ENCODE measurements at places on chromosomes 11 and 22.

DNA sequence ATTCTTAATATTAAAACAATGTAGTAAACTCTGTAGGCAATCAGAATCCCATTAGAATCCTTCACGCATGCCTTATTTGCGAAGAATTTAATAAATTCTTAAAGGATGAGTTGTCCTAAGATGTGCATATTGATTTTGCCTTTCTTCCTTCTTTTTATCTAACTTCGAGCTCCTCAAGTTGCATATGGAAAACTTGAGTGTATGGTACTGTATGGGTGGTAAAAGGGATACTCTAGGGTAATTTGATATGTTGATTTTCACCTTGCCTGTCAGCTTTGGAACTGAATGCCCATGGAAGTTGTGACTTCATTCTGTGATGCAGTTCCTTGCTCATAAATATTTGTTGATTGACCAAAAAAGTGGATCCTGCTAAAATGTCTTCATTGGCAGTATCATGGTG, 193.8 kb downstream of the DDX10 start:
- DNase-seq = no peak

GRCh38 chr11:61574611-61575010, 6.3 kb downstream of the SYT7 start:
- no peak for DNase-seq

DNA sequence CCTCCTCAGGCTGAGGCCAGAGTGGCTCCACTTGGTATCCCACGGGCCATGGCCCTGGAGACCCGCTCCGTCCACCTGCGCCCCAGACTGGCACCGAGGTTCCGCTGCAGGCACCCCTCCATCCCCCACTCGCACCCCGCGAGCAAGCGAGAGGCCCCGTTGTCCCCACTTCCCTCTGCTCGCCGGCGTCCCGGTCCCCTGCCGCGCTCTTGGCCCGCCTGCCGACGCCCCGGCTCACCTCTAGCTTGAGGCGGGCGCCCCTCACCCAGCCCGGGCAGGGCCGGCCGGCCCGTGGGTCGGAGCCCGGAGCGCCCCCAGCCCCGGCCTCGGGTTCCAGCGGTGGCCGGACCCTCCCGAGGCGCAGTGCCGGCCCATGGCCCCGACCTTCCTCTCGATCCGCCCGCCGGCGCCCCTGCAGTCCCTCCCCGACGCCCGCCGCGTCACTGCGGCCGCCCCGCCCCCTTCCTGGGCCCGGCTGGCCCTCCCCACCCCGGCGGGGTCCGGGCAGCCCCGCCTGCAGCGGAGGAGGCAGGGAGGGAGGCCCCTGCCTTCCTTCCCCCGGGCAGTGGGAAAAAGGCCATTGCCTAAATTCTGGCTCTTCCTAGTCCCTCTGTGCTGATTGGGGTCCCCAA, at the start of gene PITPNM1:
TSS of gene PITPNM1 (minus strand) at position 414 of the 632 bp plus-strand sequence. CDS start 1,183 bp downstream, outside the sequence.
- no peak for DNase-seq

DNA sequence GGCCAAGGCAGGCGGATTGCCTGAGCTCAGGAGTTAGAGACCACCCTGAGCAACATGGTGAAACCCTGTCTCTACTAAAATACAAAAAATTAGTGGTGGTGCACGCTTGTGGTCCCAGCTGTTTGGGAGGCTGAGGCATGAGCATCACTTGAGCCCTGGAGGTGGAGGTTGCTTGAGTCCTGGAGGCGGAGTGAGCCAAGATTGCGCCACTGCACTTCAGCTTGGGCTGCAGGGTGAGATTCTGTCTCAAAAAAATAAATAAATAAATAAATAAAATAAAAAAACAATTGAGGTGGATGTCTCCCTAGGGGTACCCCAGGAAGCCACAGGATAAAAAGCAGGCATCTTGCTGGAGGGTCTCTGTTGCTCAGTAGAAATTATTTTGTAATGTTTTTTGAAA, 14.1 kb downstream of the PTPRJ start:
- DNase-seq = no peak

GRCh38 chr11:33480626-33481025, 220.0 kb downstream of the C11orf91 start:
- no peak for DNase-seq

- no peak for DNase-seq
Measured at GRCh38 chr11:117070016-117070415, 28.2 kb downstream of the SIK3 start.

GRCh38 chr11:44004452-44005062, 43.2 kb upstream of the ACCSL start:
- DNase-seq = no peak

DNA sequence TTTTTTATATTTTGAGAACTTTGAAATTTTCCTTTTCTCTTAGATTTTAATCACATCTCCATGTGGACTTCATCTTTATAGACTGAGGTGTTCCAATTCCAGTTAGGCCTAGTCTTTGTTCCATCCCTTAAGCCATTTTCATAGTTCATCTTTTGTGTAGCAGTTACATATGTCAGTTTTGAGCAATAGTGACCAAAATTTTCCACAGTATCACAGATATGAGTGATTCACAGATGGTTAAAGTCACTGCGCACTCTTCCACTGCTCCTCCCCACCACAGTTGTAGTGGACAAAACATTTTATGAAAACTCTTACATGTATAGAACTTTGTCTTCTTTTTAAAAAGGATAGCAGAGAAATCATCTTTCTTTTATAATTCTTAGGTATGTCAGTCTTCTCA, 42.8 kb downstream of the YAP1 start:
- DNase-seq = no peak

DNA sequence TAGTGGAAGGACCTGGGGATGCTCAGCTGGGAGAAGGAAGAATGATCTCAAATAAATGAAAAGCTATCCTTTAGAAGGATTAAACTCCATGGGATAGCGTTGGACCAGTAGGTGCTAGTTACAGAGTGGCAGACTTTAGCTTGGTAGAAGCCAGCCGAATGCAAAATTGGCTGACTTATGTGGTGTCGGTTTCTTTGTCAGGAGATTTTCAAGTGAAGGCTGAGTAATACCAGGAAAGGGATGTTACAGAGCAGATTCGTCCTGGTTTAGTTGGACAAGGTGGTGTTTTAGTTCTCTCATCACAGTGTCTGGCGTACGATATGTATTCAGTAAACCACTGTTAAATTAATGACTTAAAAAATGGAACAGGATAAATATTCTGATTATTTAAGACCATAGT, 26.0 kb downstream of the FDX1 start:
- DNase-seq = no peak

GRCh38 chr22:35600476-35600875, 16.7 kb downstream of the MB start:
- DNase-seq = no peak

- DNase-seq = no peak
Measured at GRCh38 chr22:48071828-48072227, 1309.4 kb downstream of the TBC1D22A start.

DNA sequence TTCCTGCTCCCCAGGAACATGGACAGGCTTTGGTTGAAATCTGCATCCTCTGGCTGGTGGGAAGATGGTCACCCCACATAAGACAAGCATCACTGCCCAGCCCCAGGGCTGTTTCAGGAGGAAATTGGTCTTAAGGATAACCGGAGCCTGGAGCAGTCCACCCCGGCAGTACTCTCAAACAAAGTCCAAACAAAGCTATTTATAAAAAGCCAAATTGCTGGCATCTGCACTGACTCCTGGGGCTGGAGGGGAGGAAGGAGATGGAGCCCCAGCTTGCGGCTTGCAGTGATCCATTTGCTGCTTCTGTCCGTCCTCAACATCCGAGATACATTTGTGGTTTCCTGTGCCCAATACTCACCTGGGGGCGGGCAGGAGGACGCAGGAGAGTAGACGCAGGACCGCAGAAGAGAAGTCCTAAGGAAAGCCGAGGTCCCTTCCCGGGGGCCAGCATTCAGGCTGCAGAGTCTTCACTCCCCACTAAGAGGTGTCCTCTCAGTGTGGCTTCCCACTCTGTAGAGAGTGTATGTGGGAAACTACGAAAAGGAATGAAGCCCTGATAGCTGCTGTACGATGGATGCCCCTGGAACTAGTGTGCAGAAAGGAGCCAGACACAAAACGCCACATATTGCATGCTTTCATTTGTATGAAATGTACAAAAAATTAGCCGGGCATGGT, 107.3 kb upstream of the FGF3 start:
- DNase-seq = no peak

DNA sequence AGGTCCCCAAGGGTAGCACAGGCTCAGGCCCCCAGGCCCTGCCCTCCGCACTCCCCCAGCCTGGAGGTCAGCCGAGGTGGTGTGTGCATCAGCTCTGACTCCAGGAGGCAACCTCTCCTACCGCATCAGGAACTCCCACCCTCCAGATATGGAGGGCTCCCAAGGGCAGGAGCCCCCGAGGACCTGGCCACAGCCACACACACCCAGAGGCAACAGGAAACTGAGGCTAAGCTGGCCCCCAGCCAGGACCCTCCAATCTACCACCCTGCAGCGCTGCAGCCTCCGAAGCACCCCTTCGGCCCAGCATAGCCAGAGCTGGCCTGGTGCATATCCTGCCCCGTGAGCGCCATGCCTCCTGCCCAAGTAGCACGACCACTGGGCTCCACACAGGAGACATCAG, 104.0 kb downstream of the MED15 start:
- DNase-seq = no peak

GRCh38 chr11:104841973-104842525, 56.2 kb downstream of the CASP12 start:
- no peak for DNase-seq

DNA sequence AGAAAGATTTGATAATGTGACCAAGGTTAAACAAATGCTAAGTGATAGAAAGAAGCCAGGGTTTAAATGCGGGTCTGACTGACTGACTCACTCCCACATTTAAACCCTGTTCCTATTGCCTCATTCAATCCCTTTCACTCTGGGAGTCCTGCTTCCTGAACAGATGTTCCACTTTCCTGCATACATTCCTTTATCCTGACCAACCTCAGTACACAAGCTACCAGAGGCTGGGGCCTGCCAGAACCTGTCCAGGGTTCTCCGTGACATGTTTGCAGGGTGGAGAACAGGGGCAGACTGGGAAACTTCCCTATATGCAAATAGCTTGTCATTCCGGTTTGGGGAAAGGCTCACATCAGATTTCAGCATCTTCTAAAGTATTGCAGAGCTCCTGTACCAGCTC, 3.0 kb upstream of the ANKK1 start:
- no peak for DNase-seq

GRCh38 chr11:75100314-75100713, 3.6 kb upstream of the OR2AT4 start:
- DNase-seq = no peak

DNA sequence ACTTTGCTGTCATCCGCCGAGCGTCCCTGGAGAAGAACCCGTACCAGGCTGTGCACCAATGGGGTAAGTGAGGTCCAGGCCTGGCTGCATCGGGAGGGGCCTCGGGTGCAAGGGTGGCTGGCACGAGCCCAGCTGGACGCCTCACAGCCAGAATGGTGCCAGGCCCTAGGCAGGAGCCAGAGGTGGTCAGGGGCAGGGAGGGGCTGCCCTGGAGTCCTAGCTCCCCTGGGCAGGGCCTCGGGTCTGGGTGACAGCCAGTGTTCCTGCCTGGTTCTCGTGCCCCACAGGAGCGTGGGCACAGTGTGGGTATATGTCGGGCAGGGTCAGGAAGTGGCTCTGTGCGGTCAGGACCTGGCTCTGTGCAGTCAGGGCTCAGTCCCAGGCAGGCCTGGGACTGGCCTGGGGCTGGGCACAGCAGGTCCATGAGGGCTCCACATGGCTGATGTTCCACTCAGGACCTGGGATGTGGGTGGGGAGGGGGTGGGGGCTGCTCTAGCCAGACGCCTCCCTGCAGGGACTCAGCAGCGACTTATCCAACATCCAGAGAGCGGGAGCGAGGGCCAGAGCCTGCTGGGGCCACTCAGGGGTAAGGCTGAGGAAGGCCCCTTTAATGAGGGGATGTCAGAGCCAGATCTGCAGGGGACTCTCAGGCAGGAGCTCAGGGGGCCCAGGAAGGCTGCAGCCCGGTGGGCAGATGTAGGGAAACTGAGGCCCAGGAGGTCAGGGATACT, 1.2 kb downstream of the TSPAN32 start:
- DNase-seq = no peak

- DNase-seq = no peak
Measured at GRCh38 chr11:122668562-122669090, 13.1 kb downstream of the UBASH3B start.

- no peak for DNase-seq
Measured at GRCh38 chr22:48746789-48747425, 1080.8 kb downstream of the BRD1 start.

GRCh38 chr11:83070731-83071566, 748 bp downstream of the RAB30 start:
- no peak for DNase-seq

DNA sequence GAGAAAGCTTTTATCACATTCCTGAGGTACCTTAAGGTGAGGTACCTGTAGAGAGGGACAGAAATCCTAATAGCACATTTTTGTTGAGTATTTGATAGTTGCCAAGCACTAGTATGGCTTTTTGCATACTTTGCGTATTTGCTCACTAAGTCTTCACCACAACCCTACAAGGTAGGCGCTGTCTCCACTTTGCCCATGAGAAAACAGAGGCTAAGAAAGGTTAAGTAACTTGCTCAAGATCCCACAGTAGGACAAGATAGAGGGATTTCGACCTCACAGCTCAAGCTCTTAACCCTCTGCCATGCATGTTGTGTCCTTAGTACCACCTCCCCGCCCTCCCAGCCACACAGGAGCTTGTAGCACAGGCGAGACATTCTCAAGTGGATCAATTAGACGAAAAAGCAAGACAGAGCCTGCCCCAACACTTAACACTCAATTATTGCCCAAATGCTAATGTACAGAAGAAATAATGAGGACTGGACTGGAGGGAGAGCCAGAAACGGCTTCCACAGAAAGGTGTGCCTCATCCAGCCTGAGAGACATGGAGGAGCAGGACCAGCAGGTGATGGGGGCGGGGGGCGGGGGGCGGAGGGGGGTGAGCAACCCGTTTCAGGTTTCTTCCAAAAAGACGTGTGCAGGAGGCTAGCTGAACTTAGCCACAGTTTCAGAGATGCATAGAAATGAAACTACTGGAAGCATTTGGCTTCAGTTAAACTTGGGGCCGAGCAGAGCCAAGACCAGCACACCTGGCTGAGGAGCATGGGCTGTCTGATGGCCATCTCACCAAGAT, 26.7 kb upstream of the CD44 start:
- DNase-seq = no peak

- no peak for DNase-seq
Measured at GRCh38 chr11:116890193-116890592, 52.8 kb upstream of the APOA1 start.

DNA sequence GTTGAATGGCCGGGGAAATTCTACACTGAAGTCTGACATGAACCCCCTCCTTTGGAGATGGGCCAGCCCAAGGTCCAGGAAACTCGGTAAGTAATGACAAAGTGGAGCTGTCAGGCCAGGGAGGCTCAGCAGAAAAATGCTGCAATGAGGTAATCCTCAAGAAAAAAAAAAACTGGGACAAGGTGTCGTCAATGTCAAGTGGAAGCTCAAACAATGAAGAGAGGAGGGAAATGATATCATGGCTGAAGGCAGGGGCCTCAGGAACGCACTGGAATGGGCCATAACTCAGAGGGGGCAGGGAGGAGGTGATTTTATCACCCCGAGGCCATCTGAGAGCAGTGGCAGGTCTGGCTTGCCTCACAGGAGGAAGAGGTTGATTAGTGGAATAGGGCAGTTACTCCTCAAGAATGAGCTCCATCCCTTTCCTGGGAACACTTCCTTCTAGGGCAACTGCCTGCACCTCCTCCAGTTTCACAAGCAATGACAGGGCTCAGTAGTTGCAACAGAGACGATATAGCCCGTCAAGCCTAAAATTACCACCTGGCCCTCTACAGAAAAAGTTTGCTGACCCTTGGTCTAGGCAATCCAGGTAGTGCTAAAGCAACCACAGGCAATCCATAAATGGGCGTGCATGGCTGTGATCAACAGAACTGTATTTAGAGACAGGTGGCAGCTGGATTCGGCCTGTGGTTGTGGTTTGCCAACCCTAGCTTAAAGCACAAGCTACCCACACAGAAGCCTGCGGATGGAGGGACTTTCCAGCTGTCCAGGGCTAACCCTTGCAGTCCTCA, 65.2 kb downstream of the FBXO7 start:
- DNase-seq = no peak

Measured in SHP77 treated with DMSO at 0.1 percent for 48 hours (cell line).